ENCODE measurements at places on chromosomes 5 and 9.

GRCh38 chr5:71482132-71482531 is 26.7 kb downstream of the BDP1 start:
- peak; percentile 75 for DNase-seq

GRCh38 chr5:40033009-40033408 is 608.2 kb upstream of the DAB2 start:
- no peak for DNase-seq

GRCh38 chr9:90393365-90394152 is 249.1 kb downstream of the DIRAS2 start:
- peak; percentile 1 for DNase-seq

- no peak for DNase-seq
These were observed 420.1 kb upstream of the PAPPA start for GRCh38 chr9:115733318-115734110.

DNA sequence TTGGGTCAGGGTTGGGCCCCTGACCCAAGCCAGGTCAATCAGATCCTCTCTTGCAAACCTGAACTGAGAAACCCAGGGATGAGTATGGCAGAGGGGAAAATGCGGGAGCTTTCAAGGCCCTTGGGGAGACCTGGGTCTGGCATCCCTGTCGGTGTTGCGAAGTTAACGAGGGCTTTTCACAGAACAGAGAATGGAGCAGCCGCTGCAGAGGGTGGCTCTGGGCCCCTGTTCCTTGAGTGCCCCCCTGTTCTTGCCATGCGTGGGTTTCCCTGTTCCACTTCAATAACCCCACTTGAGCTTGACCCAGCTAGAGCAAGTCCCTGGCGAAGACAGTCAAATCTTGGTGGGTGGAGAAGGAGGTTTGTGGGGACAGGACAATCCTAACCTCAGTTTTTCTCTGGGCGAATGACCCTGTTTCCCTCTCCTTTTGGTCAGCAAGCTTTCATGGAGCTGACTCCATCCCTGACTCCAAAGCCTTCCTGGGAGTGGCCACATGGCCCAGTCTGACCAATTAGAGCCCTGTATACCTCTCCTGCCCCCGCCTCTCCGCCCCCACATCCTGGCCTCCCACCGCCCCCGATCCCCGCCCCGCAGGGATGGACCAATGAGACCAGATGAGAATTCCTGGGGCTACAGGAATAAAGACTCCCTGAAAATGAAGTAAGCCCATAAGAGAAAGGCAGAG is 2.9 kb upstream of the VDAC1 start:
- DNase-seq, result no peak

DNA sequence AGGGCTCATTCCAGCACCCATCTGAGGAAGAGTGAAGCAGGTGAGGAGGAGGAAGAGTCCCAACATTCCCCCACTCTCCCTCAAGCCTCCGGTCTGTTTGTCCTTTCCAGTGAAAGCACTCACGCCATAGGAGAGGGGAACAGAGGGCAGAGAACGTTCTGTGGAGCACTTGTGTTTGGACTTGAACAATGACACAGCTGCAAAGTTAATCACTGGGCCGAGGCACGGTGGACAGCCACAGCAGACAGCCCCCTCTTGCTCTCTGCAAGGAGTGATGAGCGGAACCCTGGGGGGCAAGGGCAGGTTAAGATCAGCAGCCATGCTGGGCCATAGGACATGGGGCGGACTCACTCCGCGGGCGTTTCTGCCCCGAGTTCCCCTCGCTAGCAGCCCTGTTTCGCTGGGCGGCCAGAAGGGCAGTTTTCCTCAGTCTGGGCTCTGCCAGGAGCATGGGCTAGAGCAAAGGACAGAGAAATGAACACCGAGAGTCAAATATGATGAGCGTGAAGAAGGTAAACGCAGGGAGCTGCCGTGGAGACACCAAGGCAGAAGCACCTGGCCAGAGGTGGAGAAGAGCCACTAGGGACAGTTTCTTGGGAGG is 185.7 kb downstream of the GAPVD1 start:
- no peak for DNase-seq

DNA sequence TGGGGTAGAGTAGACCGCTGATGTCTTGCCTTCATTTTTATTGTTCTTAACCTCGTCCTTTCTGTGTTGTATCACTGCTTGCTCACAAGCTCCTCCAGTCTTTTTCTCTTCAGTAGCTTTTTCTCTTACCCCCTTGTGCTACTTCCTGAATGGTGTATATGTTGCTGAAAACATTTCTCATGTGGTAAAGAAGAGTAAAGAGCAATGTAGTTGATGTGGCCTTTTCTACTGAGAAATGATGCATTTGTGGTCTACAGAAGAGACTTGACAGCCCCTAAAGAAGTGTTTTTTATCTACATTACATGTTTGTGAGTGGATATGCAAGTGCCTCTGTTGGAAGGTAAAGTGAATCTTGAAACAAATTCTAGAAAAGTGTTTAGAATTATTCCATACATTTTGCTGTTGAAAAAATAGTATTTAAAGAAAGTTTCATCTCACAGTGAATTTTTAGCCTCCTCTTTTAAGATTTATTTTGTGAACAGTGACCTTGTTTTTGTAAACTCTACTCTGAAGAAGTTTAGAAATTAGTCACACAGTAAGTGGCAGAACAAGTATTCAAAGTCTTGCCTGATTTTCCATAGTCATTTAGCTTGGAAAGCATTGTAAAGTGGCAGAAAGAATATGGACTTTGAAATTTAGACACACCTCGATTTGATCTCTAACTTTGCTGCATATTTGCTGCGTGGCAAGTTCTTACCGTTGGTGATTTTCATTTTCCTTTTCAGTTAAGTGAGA is 17.4 kb downstream of the CDC42SE2 start:
- peak; percentile 68 for DNase-seq

GRCh38 chr9:132136151-132136780 is 25.6 kb upstream of the NTNG2 start:
- no peak for DNase-seq

- no peak for DNase-seq
These were observed 264.4 kb downstream of the SH3GL2 start for GRCh38 chr9:17843236-17843635.

DNA sequence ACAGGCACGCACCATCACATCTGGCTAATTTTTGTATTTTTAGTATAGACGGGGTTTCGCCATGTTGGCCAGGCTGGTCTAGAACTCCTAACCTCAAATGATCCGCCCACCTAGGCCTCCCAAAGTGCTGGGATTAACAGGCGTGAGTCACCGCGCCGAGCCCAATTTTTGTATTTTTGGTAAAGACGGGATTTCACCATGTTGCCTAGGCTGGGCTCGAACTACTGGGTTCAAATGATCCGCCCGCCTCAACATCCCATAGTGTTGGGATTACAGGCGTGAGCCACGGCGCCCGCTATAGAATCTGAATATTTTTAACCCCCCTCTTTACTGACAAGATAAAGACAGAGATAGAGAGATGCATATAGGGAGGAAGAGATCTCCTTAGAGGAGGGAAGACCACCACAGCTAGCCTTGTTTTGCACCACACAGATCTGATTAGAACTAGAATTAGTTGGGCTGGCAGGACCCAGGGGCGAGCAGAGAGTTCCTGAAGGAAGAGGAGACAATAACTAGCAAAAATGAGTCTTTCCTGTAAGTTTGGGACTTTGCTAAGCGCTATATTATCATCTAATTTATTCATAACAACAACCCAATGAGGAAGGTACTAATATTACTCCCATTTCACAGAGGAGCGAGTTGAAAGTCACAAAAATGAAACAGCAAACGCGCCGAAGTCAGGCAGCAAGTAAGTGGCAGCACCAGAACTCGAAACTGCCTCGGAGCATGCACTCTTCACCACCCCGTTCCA is 1.5 kb upstream of the ANKHD1 start:
- DNase-seq, result no peak

DNA sequence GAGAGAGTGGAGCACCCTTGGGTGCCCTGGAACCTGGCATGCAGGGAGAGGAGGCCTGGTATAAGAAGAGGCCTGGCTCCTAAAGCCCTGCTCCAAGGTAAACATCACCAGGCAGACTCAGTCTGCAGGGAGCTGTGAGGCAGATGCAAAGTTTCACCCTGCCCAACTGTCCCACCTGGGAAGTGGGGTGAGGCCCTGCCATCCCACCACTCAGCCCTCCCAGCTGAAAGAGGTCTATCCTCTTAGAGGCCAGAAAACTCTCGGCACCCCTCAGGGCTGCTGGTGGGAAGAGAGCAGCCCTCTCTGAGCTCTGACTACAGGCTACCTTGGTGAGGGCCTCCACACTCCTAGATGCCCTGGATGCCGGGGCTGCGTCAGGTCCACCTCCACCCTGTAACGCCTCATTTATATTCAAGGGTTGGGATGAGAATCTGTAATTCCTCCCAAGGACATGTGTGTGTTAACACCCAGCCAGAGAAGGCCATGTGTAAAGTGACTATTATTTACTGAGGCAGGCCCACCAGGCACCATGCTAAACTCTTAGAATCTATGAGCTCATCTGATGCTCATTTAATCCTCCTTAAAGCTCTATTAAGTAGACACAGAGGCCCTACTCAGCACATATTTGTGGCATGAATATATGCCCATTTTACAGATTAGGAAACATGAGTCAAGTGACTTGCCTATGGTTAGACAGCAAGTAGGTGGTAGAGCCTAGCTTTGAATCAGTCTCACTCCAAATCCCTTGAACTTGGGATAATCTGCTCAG is 205.9 kb downstream of the FSTL4 start:
- DNase-seq, result no peak

DNA sequence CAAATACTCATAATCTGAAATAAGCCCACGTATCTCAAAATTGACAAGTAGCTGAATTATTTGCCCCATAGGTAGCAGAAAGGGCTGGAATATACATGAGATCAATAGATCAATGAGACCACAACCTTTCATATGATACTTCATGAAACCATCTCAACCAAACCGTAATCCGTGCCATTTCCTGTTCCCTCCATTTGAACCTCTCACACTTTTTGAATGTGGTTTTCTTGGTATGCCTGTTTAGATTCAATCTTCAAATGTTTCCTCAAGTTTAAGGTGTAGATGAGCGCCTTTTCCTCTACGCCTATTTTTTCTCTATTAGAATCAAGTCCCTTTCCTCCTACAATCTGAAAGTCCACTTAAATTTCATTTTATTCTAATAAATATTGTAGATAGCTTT is 805.5 kb downstream of the EFNA5 start:
- no peak for DNase-seq

- no peak for DNase-seq
These were observed 276.6 kb upstream of the VLDLR start for GRCh38 chr9:2345013-2345412.

- peak; percentile 33 for DNase-seq
These were observed 30.5 kb downstream of the LARS1 start for GRCh38 chr5:146151970-146152369.

GRCh38 chr5:96641368-96642280 is 20.6 kb upstream of the CAST start:
- DNase-seq, result no peak

DNA sequence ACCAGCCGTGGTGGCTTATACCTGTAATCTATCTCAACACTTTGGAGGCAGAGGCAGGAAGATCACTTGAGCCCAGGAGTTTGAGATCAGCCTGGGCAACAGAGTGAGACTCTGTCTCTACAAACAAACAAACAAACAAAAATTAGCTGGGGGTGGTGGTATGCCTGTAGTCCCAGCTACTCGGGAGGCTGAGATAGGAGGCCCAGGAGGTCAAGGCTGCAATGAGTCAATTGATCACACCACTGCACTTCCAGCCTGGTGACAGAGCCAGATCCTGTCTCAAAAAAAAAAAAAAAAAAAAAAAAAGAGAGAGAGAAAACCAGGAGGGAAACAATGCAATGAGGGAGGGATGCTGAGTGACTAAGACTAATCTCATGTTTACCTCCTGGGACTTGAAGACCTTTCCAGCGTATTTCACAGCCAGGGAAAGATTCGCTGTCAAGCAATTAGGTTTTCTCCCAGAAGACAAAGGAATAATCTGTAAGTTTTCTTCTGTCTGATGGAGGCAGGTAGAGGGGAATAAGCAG is 51.1 kb upstream of the MIER3 start:
- peak; percentile 63 for DNase-seq

GRCh38 chr5:127338501-127338900 is 47.9 kb downstream of the MEGF10 start:
- DNase-seq, result no peak

DNA sequence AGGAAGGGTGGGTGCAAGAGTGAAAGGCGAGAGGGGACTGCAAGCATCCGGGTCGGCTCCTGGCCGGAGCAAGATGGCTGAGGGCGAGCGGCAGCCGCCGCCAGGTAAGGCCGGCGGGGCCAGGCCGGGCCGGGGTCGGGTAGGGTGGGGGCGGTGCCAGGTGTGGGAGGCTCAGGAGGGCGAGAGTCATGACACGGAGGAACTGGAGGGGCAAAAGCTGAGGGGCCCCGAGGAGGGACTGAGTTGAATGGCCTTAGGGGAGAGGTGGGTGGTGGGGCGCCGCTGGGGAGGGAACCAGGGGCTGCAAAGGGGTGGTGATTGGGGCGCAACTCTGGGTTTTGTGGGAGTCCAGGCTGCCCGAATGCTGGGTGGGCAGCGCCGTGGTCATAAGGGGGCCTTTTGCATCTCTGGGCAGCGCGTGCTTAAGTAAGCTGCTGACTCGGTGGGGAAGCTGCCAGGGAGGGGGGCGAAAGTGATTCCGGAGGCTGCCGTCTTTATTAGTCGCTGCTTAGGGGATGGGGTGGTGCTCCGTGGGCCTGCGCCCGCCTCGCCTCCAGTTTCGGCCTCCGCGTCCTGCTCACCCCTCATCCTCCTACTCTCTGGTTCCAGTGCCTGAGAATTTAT is 425 bp downstream of the PTPA start:
- no peak for DNase-seq

DNA sequence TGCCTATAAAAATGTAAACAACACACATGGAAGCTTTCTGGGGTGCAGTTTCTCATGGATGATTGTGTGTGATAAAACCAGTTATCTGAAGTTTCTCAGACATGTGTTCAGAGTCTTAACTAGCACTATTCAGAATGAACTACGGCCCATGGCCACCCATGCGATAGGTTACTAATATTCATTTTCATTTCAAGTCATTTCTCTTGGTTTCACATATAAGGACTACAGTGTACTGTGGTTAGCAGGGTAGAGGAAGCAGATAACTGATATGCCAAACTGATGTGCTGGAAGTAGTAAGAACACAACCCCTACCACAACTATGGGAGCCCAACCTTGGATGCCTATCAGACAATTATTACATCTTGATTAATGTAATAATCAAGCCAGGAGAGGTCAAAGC is 372.1 kb downstream of the DTWD2 start:
- DNase-seq, result no peak

DNA sequence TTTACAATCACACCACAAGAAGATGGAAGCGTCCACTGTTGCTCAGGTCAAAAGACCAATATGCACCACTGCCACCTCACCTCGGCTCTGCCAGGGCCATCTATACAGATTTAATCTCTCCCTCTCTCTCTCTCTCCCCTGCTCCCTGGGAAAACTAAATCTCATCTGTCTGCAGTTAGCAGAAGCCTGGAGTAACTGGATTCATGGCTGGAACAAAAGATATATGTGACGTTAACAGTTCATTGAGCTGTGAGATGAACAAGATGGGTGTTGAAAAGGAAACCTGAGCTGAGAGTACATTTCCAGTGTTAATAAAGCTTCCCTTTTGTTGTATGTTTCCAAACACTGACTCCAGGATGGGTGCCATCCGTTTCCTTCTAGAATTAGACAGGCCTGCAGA is 369.7 kb downstream of the CDK5RAP2 start:
- DNase-seq, result no peak

- no peak for DNase-seq
These were observed 11.9 kb upstream of the EQTN start for GRCh38 chr9:27308691-27309390.
